Right atrium auricular region (tissue), 2 donors: ENCODE measurements at places on chromosomes 11 and 22. TPM values are rescaled to one million over a fixed set of nuclear protein-coding genes. Genes with fewer than 3 reads are reported as not detected.

DNA sequence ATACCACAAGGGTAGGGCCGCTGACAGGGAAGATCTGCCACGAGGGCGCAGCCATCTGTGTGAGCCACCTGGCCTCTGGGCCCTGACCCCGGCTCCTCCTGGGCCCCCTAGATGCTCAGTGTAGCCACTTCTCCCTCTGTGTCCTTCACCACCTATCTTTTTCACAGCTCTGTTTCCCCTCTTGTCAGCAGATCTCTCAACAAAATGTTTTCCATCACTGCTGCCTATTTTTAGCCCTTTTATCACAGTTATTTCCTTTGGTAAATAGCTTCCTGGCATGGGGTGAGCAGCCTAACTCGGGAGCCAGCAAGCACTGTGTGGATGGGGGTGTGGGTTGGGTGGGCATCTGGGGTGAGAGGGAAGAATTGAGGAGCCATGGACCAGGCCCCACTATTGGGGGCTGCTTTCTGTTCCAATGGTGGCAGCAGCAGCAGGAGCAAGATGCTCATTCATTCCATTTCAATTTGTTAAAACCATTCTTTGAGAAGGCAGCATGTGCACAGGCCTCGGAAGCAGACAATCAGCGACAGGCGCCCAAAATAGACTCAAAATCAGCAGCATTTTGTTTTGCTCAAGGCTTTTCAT, 135.2 kb upstream of the NAV2 start:
- H3K4me3 ChIP-seq, result no peak overlapping the region
- DNase-seq, result no peak

DNA sequence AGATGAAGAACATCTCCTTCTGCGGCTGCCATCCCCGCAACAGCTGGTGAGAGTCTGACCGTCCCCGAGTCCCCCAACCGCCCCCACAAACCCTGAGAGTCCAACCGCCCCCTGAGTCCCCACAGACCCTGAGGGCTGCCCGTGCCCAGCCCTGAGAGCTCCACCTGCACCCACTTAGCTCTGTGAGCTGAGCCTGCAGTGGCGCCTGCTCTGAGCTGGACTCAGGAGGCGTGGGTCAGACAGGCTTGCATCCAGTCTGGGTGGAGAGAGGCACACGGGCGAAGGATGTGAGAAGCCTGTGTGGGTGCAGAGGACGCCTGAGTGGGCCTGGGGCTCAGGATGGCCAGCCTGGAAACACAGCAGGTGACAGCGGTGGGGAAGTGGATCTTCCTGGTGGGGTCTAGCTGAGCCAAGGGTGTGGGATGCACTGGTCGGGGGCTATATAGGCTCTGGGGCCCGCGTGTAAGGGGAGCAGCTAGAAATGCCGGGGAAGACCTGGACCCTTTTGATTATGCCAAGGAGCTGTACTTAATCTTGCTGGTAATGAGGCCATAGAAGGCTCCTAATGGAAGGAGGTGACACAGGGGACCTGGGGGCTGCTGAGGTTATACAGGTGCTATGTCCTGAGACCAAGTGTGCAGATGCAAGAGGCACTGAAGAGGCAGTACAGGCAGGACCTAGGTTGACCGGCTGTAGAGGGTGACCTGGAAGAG, 6.5 kb downstream of the MAPK8IP2 start:
- no peak overlapping the region for H3K27ac ChIP-seq
- no peaks in the 10 kb centered on the region for H3K4me1 ChIP-seq
- DNase-seq, result no peak
- no peaks in the 10 kb centered on the region for H3K36me3 ChIP-seq
- H3K27me3 ChIP-seq, result peaks cover 8% of the 10 kb centered on the region

GRCh38 chr11:59189986-59190385, 18.1 kb downstream of the DTX4 start:
- no peaks in the 10 kb centered on the region for H3K36me3 ChIP-seq
- no peaks in the 10 kb centered on the region for H3K4me1 ChIP-seq
- no peak for DNase-seq
- H3K4me3 ChIP-seq, result no peak overlapping the region

DNA sequence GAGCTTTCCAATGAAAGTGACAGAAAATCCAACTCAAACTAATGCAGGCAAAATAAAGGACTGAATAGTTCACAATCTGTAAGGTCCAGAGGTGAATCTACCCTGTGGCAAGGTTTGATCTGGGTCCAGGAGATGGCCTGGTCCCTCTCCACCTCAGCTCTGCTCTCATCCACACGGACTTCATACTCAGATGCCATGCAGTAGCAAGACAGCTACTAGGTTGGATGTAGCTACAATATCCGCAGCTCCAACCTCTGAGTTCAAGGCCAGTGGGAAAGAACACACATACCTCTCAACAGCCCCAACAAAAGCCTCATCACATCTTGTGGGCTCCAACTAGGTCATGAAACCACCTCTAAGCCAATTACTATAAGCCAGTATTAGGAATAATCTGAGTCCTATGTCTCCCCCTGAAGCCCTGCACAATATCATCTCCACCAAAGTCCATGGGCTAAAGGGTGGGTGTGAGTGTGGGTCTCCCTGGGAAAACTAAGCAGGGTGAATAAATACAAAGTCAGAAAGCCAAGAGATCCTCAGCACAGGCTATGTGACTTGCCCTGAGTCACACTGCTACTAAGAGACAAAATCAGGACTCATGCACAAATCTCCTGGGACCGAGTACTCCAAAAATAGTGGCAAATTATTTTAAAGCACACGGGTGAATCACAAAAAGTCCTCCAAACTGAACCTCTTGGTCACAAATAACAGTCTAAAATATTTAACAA, 78.8 kb downstream of the LARGE1 start:
- peak overlapping the region; percentile 31 for H3K27ac ChIP-seq
- H3K27me3 ChIP-seq, result no peaks in the 10 kb centered on the region
- DNase-seq, result no peak
- no peak overlapping the region for H3K4me3 ChIP-seq
- no peaks in the 10 kb centered on the region for H3K4me1 ChIP-seq
- H3K36me3 ChIP-seq, result no peaks in the 10 kb centered on the region

GRCh38 chr11:113685654-113686359, 20.3 kb downstream of the TMPRSS5 start:
- no peaks in the 10 kb centered on the region for H3K36me3 ChIP-seq
- no peaks in the 10 kb centered on the region for H3K4me1 ChIP-seq
- no peak for DNase-seq
- no peak overlapping the region for H3K4me3 ChIP-seq
- no peaks in the 10 kb centered on the region for H3K27me3 ChIP-seq
- no peak overlapping the region for H3K27ac ChIP-seq

GRCh38 chr11:46390331-46391171, 1.0 kb downstream of the CHRM4 start:
- H3K27me3 ChIP-seq, result peaks cover 28% of the 10 kb centered on the region
- no peaks in the 10 kb centered on the region for H3K36me3 ChIP-seq
- H3K27ac ChIP-seq, result no peak overlapping the region
- no peak for DNase-seq
- H3K4me3 ChIP-seq, result no peak overlapping the region

GRCh38 chr11:776561-777287, 563 bp downstream of the GATD1 start:
- H3K36me3 ChIP-seq, result peaks cover 9% of the 10 kb centered on the region
- DNase-seq, result no peak
- peak overlapping the region; percentile 93 for H3K4me3 ChIP-seq
- no peaks in the 10 kb centered on the region for H3K27me3 ChIP-seq
- H3K27ac ChIP-seq, result peak overlapping the region; percentile 82

DNA sequence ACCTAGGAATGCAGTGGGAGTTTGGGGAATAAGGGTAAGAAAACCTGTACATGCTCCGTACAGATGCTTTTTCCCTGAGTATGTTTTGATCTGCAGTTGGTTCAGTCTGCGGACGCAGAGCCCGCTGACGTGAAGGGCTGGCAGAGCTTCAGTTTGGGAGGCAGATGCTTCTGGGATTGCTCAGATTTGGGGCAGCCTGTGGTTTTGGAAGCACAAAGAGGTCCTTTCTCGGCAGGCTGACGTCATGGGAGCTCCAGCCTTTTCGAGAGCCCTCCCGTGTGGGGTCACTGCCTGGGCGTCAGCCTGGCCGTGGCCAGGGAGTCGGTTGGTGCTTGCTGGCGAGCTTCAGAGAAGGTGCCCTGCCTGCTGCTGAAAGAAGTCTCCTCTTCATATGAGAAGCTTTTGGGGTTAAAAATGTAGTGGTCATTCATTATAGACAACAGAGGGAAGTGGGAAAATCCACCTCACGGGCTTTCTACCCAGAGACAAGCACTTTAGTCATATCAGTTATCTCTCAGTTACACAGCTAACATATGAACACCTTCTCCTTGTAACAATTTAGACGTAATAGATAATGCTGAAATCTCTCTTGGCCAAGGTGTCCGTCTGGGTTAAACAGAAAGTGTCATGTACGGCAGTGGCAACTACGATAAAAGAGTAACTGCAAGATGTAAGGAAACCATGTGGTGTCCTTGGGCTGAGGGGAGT, 26.8 kb downstream of the TPCN2 start:
- H3K4me1 ChIP-seq, result no peaks in the 10 kb centered on the region
- peak; percentile 95 for DNase-seq
- H3K27ac ChIP-seq, result peak overlapping the region; percentile 69
- peaks cover 31% of the 10 kb centered on the region for H3K36me3 ChIP-seq
- H3K4me3 ChIP-seq, result no peak overlapping the region

DNA sequence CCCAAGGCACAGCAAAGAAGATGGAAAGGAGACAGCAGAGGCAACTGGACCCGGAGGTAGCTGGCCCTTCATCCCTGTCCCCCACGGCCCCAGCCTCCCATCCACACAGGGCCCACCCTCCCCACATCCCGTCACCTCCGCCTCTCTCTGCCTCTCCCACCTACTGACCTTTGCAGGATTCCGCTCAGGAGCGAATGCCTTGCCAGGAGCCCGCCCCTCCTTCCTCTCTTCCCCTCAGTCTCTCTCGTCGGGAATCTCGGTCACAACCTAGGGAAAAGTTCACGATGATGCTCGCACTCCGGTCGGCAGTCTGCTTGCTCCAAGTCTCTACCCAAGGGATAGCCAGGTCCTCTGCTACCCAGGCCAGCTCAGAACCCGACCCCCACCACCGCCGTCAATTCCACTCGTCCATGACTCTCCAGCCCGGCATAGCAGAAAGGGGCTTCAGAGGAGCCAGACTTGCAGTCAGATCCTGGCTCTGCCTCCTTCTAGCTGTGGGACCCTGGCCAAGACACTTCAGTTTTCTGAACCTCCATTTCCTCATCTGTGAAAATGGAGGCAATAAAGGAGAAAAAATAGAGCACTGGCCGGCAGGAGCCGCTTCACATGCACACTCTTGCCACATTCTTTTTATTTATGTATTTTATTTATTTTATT, 10.2 kb downstream of the AHNAK start:
- peaks cover 52% of the 10 kb centered on the region for H3K36me3 ChIP-seq
- no peak overlapping the region for H3K27ac ChIP-seq
- H3K4me3 ChIP-seq, result no peak overlapping the region
- no peaks in the 10 kb centered on the region for H3K27me3 ChIP-seq
- DNase-seq, result no peak

GRCh38 chr11:1448882-1449281, 37.7 kb downstream of the MOB2 start:
- peaks cover 15% of the 10 kb centered on the region for H3K4me1 ChIP-seq
- H3K36me3 ChIP-seq, result no peaks in the 10 kb centered on the region
- no peak overlapping the region for H3K27ac ChIP-seq
- H3K27me3 ChIP-seq, result no peaks in the 10 kb centered on the region

DNA sequence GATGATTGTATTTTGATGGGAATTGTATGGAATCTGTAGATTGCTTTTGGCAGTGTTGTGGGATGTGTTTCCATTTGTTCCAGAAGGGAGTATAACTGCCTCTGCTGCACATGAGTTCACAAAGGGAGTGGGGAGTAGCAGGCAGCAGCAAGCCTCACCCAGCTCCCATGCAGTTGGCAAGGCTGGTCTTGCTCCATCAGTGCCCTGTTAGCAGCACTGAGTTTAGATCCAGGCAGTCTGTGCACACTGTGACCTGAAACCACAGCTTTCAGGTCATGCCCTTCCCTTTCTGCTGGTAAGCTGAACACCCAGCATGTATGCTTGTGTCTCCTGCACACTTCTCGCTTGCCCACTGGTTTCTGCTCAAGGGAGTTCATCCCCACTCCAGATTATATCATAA, 3.7 kb upstream of the NUCB2 start:
- no peak for DNase-seq
- no peak overlapping the region for H3K4me3 ChIP-seq
- H3K4me1 ChIP-seq, result no peaks in the 10 kb centered on the region
- no peaks in the 10 kb centered on the region for H3K36me3 ChIP-seq
- H3K27me3 ChIP-seq, result no peaks in the 10 kb centered on the region

- no peak overlapping the region for H3K4me3 ChIP-seq
- H3K36me3 ChIP-seq, result no peaks in the 10 kb centered on the region
- no peaks in the 10 kb centered on the region for H3K4me1 ChIP-seq
- H3K27me3 ChIP-seq, result no peaks in the 10 kb centered on the region
Measured at GRCh38 chr11:115626414-115626813, 122.2 kb upstream of the CADM1 start.

DNA sequence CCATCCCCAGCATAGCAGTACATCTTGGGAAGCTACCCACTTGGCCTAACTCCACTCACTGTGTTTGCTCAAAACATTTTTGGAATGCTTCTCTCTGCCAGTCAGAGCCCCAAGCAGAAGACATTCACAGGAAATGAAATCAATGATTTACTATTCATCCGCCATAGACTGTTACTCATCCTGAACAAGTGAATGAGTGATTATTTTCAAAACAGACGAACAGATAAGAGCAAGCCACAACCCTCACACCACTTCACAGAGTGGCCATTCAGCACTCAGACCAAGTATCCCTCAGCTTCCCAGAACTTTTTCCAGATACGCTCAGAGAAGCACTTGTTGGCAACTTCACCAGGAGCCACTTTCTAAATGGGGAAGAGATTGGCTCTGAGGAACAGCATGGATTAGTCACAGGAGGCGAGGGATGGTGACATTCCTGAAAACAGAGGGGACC, 13.0 kb upstream of the UBASH3B start:
- H3K36me3 ChIP-seq, result no peaks in the 10 kb centered on the region
- H3K4me3 ChIP-seq, result no peak overlapping the region
- no peaks in the 10 kb centered on the region for H3K4me1 ChIP-seq
- H3K27me3 ChIP-seq, result no peaks in the 10 kb centered on the region

- H3K4me1 ChIP-seq, result no peaks in the 10 kb centered on the region
- no peak overlapping the region for H3K27ac ChIP-seq
- H3K27me3 ChIP-seq, result no peaks in the 10 kb centered on the region
- DNase-seq, result no peak
- H3K4me3 ChIP-seq, result no peak overlapping the region
Measured at GRCh38 chr11:1168721-1169161, 11.0 kb downstream of the MUC5AC start.

Gene C1QTNF5
- total RNA-seq, result 41.4 TPM

Gene GLB1L3
- total RNA-seq, result not detected

Gene TMA7B
- total RNA-seq, result not detected

Gene OR2AT4
- total RNA-seq, result not detected

Gene RIMBP3C
- total RNA-seq, result not detected

Gene OR52I2
- total RNA-seq, result not detected

Gene PHOX2A
- total RNA-seq, result not detected

Gene GDPD4
- total RNA-seq, result not detected

Gene POU2AF2
- not detected for total RNA-seq

Gene XKR3
- not detected for total RNA-seq

Gene SLC37A4
- 11.1 TPM for total RNA-seq

Gene OR2D2
- total RNA-seq, result not detected

Gene SPA17
- total RNA-seq, result 4.7 TPM

Gene OR2AG1
- not detected for total RNA-seq

Gene OR52I1
- not detected for total RNA-seq
